ENCODE measurements at places on chromosomes 2 and 18.

DNA sequence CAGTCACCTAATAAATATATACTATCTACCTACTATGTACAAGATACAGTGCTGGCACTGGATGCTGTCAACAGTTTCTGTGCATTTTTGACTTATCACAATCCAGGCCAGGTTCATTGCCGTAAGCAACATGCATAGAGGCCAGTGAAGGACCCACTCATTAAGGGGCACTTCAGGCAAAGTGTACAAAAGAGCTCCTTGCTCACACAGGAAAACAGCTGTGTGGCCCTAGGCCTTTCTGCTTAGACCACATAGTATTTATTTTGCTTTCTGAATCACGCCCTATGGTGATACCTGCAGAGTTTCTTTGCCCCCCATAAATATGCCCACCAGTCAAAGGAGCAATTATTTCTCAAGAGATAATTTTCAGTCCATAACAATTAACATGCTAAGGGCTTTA lies 39.6 kb upstream of the STAT4 start:
- DNase-seq, result no peak

- DNase-seq, result no peak
Observed at GRCh38 chr2:654896-655295, 22.3 kb downstream of the TMEM18 start.

GRCh38 chr2:65261676-65262075 lies 34.0 kb downstream of the ACTR2 start:
- no peak for DNase-seq

GRCh38 chr2:195520671-195521155 lies 136.3 kb upstream of the SLC39A10 start:
- DNase-seq, result no peak

GRCh38 chr2:230636684-230637271 lies 75.9 kb upstream of the CAB39 start:
- DNase-seq, result no peak
